Mesendoderm (in vitro differentiated cells): ENCODE measurements at places on chromosomes 12 and 14.

DNA sequence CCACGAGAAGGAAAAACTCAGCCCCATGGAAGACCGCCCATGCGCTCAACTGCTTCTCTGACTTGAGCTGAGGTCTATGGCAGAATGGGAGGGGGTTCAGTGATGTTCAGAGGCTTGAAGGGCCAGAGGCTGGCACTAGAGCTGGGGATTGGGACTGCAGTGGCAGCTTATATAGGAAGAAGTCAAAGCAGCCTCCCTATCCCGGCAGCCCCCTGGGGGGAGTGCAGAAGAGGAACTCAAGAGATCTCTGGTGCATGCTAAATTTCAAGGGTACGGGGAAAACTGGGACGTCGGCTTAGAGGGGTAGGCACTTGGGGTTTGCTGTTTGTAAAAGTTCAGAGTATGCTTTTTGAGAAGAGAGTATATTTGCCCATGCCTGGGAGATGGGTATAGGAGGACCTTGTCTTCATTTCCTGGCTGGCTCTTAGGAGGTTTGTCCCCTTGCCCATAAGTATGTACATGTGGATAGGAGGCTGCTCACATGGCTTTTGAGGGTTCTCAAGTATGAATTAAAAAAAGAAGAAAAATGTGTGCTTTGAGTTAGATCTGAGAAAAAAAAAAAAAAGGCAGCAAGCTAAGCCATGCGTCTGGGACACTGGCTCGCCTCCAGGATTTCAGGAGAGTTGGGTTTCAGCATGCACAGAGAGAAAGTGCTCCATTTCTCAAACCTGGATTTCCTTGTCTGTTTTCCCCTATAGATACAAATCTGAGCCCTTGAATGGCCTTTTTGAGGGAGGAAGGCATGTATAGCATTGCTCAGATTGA, 3.2 kb upstream of the MEG3 start:
- no peak overlapping the region for H3K27ac ChIP-seq
- no peaks in the 10 kb centered on the region for H3K27me3 ChIP-seq
- no peaks in the 10 kb centered on the region for H3K36me3 ChIP-seq
- no peak overlapping the region for H3K4me3 ChIP-seq
- H3K4me1 ChIP-seq, result no peaks in the 10 kb centered on the region
- DNase-seq, result no peak

- H3K4me1 ChIP-seq, result no peaks in the 10 kb centered on the region
- no peaks in the 10 kb centered on the region for H3K27me3 ChIP-seq
- H3K27ac ChIP-seq, result no peak overlapping the region
- DNase-seq, result no peak
Measured at GRCh38 chr14:34012978-34013720, 62.3 kb upstream of the EGLN3 start.

DNA sequence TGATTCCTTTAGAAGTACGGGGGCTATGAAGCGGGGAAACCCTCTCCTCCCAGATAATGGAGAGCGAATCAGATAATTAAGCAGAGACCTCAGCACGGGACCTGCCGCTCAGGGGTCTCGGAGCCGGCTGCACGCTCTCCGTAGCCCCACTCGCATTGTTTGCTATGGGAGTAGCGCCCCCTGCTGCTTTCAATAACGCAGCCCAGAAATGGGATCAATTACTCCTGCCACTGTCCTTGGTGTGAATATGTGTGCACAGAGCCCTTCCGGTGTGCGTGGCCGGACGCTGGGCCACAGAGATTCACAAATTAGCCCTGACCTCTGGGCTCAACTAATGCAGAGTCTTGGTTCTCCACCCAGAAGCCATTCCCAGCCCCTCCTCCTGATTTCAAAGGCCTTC, 76.4 kb upstream of the TMEM132C start:
- no peaks in the 10 kb centered on the region for H3K27me3 ChIP-seq
- H3K4me3 ChIP-seq, result no peak overlapping the region
- H3K36me3 ChIP-seq, result no peaks in the 10 kb centered on the region
- no peak overlapping the region for H3K27ac ChIP-seq
- H3K4me1 ChIP-seq, result no peaks in the 10 kb centered on the region

DNA sequence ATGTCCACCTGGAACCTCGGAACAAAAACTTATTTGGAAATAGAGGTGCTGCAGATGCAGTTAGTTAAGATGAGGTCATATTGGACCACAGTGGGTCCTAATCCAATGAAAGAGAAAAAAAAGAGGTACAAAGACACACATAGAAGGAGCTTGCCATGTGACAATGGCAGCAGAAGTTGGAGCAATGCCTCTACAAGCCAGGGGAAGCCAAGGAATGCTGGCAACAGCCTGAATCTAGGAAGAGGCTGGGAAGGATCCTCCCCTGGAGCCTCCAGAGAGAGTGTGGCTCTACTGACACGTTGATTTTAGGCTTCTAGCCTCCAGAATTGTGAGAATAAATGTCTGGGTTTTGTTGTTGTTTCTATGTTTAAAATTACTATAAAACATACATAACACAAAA, 521.8 kb upstream of the CCDC196 start:
- no peaks in the 10 kb centered on the region for H3K36me3 ChIP-seq
- no peak for DNase-seq
- H3K27ac ChIP-seq, result no peak overlapping the region
- peaks cover 8% of the 10 kb centered on the region for H3K4me1 ChIP-seq
- no peaks in the 10 kb centered on the region for H3K27me3 ChIP-seq
- no peak overlapping the region for H3K4me3 ChIP-seq

- no peaks in the 10 kb centered on the region for H3K36me3 ChIP-seq
- H3K27me3 ChIP-seq, result no peaks in the 10 kb centered on the region
- peaks cover 6% of the 10 kb centered on the region for H3K4me1 ChIP-seq
- H3K4me3 ChIP-seq, result no peak overlapping the region
Measured at GRCh38 chr14:64684091-64684490, 20.1 kb upstream of the PLEKHG3 start.

DNA sequence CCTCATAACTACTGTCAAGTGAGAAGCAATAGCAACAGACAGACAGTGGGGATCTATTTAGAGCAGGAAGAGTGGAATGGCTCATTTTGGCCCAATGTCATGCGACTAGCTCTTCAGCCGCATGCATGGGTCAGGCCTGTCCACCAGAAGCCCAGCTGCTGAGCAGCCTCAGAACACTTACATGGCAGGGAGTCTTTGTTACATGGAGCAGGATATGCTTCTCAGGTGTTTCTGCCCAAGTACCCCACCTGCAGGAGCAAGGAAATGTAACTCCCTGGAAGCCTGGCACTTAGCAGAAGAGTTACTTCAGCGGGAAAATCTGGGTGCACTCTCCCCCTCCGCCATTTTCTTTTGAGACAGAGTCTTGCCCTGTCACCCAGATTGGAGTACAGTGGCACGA, 73.5 kb upstream of the ARHGAP5 start:
- no peak overlapping the region for H3K27ac ChIP-seq
- H3K4me1 ChIP-seq, result peaks cover 5% of the 10 kb centered on the region
- H3K36me3 ChIP-seq, result no peaks in the 10 kb centered on the region
- H3K27me3 ChIP-seq, result no peaks in the 10 kb centered on the region

- no peaks in the 10 kb centered on the region for H3K36me3 ChIP-seq
- no peaks in the 10 kb centered on the region for H3K4me1 ChIP-seq
- no peak for DNase-seq
- no peaks in the 10 kb centered on the region for H3K27me3 ChIP-seq
Measured at GRCh38 chr12:2719392-2719791, 75.4 kb upstream of the FKBP4 start.

DNA sequence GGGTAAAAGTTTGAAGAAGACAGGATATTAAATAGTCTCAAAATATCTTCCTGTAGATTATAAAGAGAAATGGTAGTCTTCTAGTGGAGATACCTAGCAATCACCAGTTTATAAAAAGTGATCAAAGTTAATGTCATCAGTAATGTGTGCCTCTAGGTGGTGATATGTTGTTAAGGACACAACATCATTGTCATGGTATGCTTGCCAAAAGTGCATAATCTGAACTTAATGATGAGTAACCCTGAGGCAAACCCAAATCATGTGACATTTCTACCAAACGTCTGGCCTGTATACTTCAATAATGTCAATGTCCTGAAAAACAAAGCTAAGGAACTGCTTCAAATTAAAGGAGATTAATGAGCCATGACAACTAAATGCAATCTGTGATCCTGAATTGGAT, 214.7 kb downstream of the PHLDA1 start:
- no peaks in the 10 kb centered on the region for H3K4me1 ChIP-seq
- H3K27ac ChIP-seq, result no peak overlapping the region

DNA sequence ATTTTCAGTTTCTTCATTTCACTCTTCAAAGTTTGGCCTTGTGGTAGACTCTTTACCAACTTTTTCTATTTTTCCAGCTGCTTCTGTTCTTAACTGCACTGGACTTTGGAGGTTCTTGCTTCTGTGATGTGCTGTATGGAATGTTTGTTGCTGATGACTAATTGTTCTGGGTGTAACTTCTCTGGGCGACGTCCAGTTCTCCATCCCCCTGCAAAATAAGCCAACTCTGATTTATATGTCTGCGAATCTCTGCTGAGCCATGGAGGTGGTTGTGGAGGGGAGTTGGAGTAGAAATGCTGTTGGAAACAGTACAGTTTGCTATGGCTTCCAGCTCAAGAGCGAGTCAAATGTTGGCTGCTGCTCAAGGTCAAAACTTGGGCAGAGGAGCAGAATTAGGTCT, 113.9 kb upstream of the DYRK2 start:
- no peak for DNase-seq
- no peaks in the 10 kb centered on the region for H3K36me3 ChIP-seq
- H3K27ac ChIP-seq, result no peak overlapping the region
- no peaks in the 10 kb centered on the region for H3K27me3 ChIP-seq
- no peak overlapping the region for H3K4me3 ChIP-seq

DNA sequence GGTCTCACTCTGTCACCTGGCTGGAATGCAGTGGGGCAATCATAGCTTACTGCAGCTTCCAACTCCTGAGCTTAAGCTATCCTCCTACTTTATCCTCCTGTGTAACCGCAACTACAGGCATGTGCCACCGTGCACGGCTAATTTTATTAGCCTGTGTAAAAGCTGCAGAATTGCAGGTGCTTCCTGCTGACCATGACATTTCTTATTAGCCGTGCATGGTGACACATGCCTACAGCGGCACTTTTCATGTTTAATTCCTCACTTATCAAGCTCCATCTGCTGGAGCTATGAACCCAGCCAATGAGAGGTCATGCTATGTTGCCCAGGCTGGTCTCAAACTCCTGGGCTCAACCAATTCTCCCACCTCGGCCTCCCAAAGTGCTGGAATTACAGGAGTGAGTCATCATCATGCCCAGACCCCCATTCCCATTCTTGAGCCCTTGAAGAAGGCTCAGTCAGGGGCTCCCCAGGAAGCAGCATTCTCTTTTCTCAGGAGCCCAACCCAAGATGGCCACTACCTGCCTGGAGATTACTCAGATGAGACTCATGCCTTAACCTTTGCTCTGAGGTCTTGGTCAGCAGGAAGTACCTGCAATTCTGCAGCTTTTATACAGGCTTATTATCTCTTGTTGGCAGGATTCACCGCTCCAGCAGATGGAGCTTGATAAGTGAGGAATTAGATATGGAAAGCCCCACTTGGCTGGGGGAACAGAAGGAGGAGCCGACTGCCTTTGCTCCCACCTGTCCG, 503.2 kb downstream of the MED13L start:
- no peaks in the 10 kb centered on the region for H3K27me3 ChIP-seq
- H3K4me1 ChIP-seq, result no peaks in the 10 kb centered on the region
- DNase-seq, result no peak
- H3K27ac ChIP-seq, result no peak overlapping the region
- no peak overlapping the region for H3K4me3 ChIP-seq

DNA sequence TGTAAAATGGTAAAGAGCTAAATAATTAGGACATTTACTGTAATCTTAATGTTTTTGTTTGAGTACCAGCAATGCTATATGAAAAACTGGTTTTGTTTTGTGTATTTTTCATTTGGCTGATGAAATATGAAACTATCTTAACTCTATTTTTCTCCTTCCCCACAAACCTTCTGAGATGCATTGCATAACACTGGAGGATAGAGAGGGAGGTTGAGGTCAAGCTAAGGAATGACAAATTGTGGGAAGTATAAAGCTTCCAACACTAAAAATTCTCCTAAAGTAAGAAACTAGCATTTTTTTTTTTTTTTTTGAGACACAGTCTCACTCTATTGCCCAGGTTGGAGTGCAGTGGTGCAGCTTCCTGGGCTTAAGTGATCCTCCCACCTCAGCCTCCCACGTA, 31.5 kb upstream of the SRP54 start:
- no peaks in the 10 kb centered on the region for H3K27me3 ChIP-seq
- no peaks in the 10 kb centered on the region for H3K36me3 ChIP-seq
- H3K4me1 ChIP-seq, result no peaks in the 10 kb centered on the region
- H3K27ac ChIP-seq, result no peak overlapping the region

- no peak for DNase-seq
- no peaks in the 10 kb centered on the region for H3K36me3 ChIP-seq
- no peaks in the 10 kb centered on the region for H3K4me1 ChIP-seq
- H3K27me3 ChIP-seq, result no peaks in the 10 kb centered on the region
Measured at GRCh38 chr14:41558490-41558889, 48.2 kb upstream of the LRFN5 start.

- no peaks in the 10 kb centered on the region for H3K27me3 ChIP-seq
- H3K4me3 ChIP-seq, result no peak overlapping the region
- no peak for DNase-seq
- H3K27ac ChIP-seq, result no peak overlapping the region
- no peaks in the 10 kb centered on the region for H3K36me3 ChIP-seq
- H3K4me1 ChIP-seq, result no peaks in the 10 kb centered on the region
Measured at GRCh38 chr12:111215881-111216280, 153.0 kb downstream of the PHETA1 start.

- no peaks in the 10 kb centered on the region for H3K4me1 ChIP-seq
- H3K27me3 ChIP-seq, result no peaks in the 10 kb centered on the region
- no peak overlapping the region for H3K4me3 ChIP-seq
Measured at GRCh38 chr12:123906711-123907420, 65.8 kb downstream of the CCDC92 start.

- no peak overlapping the region for H3K27ac ChIP-seq
- DNase-seq, result no peak
- no peaks in the 10 kb centered on the region for H3K27me3 ChIP-seq
- peaks cover 7% of the 10 kb centered on the region for H3K4me1 ChIP-seq
- peaks cover 4% of the 10 kb centered on the region for H3K36me3 ChIP-seq
Measured at GRCh38 chr14:99395909-99396530, 84.6 kb downstream of the SETD3 start.

- no peak for DNase-seq
- no peak overlapping the region for H3K4me3 ChIP-seq
- H3K27ac ChIP-seq, result no peak overlapping the region
- no peaks in the 10 kb centered on the region for H3K4me1 ChIP-seq
Measured at GRCh38 chr14:76863724-76864407, 37.7 kb downstream of the LRRC74A start.

- H3K36me3 ChIP-seq, result no peaks in the 10 kb centered on the region
- H3K27me3 ChIP-seq, result no peaks in the 10 kb centered on the region
- H3K4me1 ChIP-seq, result no peaks in the 10 kb centered on the region
- no peak overlapping the region for H3K27ac ChIP-seq
Measured at GRCh38 chr12:112347581-112347982, 34.6 kb downstream of the HECTD4 start.

DNA sequence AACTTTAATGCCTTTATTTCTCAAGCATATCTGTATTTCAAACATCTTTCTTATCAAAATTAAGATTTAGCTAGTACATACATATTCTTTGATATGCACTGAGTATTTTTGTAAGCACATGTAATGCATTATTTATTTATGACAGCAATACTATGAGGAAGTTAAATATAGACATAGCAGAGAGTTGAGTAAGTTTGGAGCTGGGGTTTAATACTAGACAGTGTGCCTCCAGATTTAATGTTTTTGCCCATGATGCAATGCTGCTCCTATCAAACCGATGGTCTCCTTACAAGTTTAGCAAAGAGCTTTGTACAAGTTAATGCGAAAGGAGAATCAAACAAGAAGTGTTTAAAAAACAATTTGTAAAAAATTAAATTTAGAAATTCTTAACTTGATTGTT, 826.6 kb upstream of the MGAT4C start:
- H3K27ac ChIP-seq, result no peak overlapping the region
- H3K27me3 ChIP-seq, result no peaks in the 10 kb centered on the region
- no peaks in the 10 kb centered on the region for H3K4me1 ChIP-seq
- no peak for DNase-seq
- H3K36me3 ChIP-seq, result no peaks in the 10 kb centered on the region
- H3K4me3 ChIP-seq, result no peak overlapping the region
